ENCODE measurements at places on chromosomes 16 and 17.
A peak's percentile ranks its signal among the peaks of the same experiment; 100 is the strongest.

DNA sequence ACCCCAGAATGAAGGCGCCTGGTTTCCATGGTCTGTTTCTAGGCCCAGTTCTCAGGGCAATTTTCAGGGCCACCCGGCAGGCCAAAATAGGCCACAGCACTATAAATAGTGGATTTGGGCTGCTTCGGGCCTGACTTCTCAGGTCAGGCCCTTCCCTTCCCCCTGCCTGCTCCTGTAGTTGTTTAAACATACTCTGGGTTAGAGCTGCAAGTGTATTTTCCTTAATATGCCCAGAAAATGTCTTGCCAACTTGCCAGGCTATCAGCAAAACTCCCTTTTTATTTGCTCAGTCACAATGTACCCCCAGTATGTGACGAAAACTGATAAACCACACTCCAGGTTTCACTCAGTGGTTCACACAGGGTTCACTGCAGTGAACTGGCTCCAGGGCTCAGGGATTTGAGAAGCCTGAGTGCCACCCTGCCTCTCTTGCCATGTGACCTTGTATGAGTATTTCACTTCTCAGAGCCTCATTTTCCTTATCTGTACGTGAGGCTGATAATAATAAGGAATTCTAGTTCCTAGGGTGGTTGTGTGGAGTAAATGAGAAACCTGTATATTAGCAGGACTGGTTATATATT, 76.5 kb downstream of the GPRC5B start:
- ATAC-seq = no peak

DNA sequence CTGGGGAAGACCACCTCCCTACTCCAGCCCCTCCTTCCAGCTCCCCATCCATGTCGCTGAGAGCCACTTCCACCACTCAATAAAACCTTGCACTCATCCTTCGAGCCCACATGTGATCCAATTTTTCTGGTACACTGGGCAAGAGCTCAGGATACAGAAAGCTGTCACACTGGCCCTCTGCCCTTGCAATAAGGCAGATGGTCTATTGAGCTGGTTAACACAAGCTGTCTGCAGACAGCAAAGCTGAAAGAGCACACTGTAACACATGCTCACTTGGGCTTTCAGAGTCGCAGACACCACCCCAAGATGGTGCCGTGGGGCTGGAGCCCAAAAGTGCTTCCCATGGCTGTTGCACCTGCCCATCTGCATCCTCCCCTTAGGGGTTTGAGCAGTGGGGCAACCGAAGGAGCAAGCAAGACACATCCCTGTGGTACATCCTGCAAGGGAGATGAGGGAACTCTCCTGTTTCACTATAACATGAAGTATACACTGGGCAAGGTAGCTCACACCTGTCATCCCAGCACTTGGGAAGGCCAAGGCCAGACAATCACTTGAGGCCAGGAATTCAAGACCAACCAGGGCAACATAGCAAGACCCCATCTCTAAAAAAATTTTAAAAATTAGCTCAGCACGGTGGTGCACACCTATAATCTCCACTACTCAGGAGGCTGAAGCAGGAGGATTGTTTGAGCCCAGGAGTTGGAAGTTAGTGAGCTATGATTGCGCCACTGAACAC, 52.8 kb upstream of the C17orf78 start:
- ATAC-seq = no peak

DNA sequence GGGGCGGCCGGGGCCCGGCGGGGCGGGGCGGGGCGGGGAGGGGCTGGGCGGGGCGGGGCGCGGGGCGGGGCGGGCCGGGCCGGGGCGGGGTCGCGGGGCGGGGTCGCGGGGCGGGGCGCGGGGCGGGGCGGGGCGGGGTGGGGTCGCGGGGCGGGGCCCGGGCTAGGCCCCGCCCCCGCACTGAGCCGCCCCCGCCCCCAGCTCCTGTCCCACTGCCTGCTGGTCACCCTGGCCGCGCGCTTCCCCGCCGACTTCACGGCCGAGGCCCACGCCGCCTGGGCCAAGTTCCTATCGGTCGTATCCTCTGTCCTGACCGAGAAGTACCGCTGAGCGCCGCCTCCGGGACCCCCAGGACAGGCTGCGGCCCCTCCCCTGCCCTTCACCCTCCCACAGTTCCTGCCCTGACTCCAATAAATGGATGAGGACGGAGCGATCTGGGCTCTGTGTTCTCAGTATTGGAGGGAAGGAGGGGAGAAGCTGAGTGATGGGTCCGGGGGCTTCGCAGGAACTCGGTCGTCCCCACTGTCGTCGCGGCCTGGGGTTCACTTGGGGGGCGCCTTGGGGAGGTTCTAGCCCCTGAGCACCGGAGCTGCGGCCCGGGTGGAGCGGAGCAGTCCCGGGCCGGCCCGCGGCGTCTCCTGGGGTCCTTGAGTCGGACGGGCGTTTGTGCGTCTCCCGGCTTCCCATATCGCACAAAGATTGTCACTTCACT, 795 bp upstream of the HBM start:
- ATAC-seq = peak; percentile 43

DNA sequence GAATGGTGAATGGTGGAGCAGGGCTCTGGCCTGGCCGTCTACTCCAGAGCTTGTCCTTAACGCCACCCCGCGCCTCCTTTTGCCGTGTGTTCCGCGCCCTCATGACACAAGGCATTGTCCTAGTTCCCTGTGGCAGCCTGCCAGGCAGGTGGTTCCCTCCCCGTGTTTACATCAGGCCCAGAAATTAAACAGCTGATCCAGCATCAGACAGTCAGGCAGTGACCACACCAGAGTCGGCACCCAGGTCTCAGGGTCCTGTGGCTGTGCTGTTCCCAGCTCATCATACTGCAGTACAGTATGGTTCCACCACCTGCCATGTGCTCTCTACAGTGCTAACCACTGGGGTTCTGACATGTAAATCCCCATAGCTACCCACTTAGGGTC, 119.7 kb downstream of the RAB11FIP4 start:
- ATAC-seq = no peak

- no peak for ATAC-seq
Measured at GRCh38 chr17:74200112-74200511, 3.4 kb upstream of the RPL38 start.

DNA sequence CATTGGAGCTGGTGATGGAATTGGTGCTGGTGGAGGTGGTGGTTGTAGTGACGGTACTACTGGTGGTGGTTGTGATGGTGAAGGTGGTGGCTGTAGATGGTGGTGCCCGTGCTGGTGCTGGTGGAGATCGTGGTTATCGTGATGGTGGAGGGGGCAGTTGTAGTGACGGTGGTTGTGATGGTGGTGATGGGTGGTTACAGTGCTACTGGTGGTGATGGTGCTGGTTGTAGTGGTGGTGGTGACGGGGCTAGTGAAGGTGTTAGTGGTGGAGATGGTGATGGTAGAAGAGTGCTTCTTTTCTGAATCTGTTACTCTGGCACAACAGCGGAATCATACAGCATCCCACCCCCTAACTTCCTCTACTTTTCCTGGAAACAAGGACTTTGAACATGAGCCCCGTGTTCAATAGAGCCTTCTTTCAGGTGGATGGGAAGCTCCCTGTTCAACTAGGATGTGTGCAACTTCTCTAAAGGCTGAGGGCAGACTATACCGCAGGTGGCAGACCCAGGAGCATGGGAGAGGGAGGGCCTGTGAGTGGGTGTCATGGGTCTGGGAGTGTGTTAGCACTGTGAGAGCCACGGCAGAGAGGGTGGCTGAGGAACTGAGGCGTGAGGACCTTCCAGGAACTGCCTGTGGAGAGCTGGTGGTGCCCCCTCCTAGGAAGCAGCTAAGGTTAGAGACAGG, 8.2 kb downstream of the TBX21 start:
- no peak for ATAC-seq

GRCh38 chr17:77645072-77646045, 313.1 kb upstream of the TNRC6C start:
- ATAC-seq = peak; percentile 21

GRCh38 chr16:84483882-84484565, 20.4 kb downstream of the MEAK7 start:
- ATAC-seq = no peak

GRCh38 chr16:998615-999014, 17.0 kb downstream of the SOX8 start:
- ATAC-seq = no peak

DNA sequence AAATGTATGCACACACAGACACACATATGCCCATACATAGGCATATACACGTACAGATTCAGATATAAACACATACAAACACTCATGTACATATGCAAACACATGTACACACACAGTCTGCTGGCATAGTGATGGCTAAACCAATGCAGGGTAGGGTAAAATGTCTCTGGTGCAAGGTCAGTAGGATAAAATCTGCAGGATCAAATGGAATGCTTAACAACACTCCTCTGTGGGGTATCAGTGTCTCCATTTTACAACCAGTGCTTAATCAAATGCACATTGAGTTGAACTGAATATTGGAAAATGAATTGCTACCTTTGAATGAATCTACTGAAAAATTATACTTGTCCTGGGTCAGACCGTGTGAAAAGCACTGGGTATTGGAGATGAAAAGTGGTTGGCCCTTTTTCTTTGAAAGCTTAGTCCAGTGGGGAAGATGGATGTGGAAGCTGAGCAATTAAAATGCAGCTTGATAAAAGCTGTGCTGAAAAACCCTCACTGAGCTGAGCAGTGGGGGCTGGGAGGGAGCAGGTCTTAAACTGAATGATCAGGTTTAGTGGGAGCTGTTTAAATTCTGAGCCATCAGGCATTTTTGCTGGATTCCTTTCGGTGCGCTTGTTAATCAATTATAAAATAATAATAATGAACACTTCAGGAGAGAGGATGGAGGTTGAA, 314.7 kb downstream of the HAPSTR1 start:
- ATAC-seq = no peak

- ATAC-seq = no peak
Measured at GRCh38 chr17:64354396-64354795, 36.3 kb downstream of the PECAM1 start.

- ATAC-seq = no peak
Measured at GRCh38 chr17:54172096-54172984, 349.6 kb downstream of the KIF2B start.

DNA sequence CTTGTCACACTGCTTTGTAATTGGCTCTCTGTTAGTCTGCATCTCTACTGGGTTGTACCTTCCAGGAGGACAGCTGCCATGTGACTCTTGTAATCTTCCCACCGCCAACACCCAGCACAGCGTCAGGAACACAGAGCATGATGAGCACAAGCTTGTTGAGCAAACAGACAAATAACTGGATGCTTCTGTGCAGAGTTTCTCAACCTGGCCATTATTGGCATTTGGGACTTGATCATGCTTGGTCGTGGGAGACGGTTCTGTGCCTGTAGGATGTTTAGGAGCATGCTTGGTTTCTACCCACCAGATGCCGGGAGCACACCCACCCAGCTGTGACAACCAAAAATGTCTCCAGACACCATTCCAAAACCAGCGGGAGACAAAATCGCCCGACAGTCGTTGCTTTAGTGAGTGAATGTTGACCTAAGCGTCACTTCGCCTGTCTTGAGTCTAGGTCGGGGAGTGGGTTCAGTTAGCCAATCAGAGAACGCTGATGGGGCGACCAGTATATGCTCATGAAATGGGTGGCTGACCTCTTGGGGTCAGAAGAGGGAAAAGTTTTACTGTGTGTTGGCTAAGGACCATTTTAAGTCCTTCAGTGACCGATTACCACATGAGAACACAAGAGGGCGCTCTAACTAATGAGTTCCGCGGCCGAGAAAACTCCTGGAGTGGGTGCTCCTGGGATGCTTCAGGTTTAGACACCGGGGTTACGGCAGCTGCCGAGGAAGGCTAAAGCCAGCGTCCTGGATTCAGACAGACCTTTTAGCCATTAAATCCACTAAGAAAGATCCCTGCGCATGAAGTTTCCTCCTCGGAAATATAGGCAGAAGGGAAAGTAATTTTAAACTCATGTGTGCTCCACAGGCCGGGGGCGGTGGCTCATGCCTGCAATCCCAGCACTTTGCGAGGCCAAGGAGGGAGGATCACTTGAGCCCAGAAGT, 57.8 kb upstream of the TEX2 start:
- ATAC-seq = peak; percentile 94

DNA sequence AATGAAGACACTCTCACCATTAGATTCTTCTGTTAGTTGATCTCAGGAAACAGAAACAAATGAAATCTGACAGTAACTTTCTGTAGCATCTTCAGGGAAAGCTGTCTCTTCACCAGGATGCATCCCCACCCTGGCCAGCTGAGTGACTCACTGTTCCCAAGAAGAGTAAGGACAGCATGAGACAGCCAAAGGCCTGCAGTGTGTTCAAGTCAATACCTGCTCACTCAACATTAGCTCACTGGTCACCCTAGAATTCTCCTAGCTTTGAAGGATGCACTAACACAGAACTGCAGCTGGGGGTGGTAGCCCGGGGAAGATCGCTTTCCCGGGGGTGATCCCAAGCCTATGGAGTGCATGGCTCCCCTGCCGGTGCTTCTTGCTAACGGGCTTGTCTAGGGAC, 28.2 kb upstream of the CLEC18B start:
- ATAC-seq = peak; percentile 84

DNA sequence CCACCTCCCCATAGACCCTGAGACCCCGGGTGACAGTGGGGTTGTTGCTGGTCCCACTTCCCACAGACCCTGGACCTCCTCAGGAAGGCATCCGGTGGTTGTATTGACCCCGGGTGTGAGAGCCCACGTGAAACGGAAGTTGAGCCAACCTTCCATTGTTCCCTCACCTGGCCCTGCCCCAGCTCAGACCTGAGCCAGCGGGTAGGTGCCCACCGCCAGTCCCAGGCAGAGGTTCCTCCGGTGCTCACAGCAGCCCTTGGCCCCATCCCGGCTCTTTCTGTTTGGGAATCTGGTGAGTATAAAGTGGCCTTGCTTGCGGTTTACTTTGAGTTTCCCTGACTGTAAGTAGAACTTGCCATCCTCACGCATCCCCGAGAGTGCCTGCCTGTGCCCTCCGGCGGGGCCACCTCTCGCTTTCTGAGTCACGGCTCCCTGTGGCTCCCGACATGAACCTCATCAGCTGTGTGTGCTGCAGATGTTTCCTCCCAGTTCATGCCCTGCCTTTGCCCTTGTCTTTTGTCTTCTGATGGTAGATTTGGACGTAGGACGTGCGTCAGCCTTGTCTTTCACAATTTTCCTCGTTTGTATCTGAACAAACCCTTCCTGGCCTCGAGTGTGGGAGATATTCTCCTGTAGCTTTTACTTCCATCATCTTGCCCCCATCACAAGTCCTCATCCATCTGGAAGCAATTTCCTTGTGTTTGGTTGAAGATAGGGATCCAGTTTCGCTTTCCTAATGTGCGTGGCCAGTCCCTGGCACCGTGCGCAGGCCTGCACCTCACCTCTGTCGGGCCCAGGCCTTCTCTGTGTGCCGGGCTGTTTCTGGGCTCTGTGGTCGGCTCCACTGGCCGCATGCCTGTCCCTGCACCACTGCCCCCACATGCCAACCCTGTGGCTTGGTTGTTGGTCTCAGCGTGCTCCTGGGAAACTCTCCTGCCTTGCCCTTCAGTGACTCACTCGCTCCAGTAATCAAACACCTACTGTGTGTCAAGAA, 76.0 kb downstream of the METRNL start:
- peak; percentile 70 for ATAC-seq

DNA sequence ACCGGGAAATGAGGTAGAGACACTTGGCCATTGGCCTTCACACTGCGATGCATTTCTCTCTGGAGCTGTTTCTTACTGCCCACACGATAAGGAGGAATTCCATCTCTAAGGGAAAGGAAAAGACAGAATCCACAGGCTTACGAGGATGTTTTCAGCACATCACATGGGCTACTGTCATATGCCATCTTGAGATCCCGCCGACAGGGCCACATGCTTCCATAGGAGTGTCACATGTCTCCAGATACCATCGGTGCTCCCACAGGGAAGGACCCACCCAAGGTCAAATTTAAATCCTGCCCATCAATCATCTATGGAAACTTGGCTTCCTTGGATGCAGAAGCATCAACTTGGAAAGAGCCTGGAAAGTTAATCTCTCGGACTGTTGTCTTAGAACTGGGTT, 20.0 kb downstream of the AXIN2 start:
- no peak for ATAC-seq

- no peak for ATAC-seq
Measured at GRCh38 chr16:3690980-3691720, 26.2 kb downstream of the TRAP1 start.

- no peak for ATAC-seq
Measured at GRCh38 chr16:61366006-61366405, 670.2 kb downstream of the CDH8 start.
